Activated T-helper 2 cell treated with anti-CD3 and anti-CD28 coated beads, Interferon-gamma antibody, Interleukin-2, Interleukin-4, amounts not matched to agents 10 μg/mL and 5 μg/mL and 100 μg/mL, durations not matched to agents 14 hours and 24 hours and 36 hours (primary cell): ENCODE measurements at places on chromosomes 3 and 15. TPM values are rescaled to one million over a fixed set of nuclear protein-coding genes. Genes with fewer than 3 reads are reported as not detected.

Gene MEIS2
- not detected in 2 replicates for total RNA-seq

DNA sequence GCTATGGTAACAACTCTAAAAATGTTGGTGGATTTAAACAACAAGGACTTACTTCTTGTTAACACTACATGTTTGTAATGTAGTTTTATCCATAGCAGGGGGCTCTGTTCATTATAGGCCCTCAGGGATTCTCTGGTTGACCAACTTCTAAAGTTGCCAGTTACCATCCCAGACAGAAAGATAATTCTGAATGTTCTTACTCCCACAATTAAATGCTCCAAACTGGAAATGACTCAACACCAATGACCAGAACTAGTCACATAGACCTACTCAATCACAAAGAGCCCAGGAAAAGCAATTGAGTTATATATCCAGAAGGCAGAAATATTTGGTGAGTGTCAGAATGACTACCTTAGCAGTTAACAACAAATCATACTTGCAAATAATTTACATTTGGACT lies 199.3 kb upstream of the UMPS start:
- no peaks in the 10 kb centered on the region for H3K4me1 ChIP-seq
- H3K27ac ChIP-seq = no peak overlapping the region
- H3K36me3 ChIP-seq = no peaks in the 10 kb centered on the region
- H3K27me3 ChIP-seq = peaks cover 9% of the 10 kb centered on the region
- H3K4me3 ChIP-seq = no peak overlapping the region

DNA sequence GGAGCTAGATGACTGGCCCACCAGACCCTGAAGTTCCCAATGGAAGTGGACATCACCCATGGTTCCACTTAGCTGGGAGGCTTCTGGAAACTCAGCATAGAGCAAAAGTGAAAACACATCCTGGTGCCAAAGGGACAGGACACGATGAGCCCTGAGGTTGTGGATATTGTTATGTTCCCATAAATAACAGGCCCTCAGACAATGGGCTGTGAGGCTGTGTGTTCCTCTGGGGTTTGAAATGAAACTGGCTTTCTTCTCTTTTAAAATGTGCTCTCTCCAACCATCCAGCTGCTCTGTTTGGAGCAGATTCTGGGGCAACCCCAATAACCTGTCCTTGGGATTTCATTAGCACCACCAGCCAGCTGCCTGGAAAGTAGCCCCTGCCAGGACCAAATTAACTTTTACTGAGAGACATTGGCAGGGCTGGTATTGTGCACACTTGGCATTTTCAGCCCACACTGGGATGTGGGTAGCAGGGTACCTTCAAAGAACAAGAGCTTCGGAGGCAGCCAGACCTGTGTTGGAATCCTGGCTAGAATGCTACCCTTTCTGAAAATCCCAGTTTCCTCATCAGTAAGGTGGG lies 97.5 kb downstream of the DNAJB8 start:
- peaks cover 6% of the 10 kb centered on the region for H3K4me1 ChIP-seq
- DNase-seq = no peak
- H3K27ac ChIP-seq = no peak overlapping the region
- H3K36me3 ChIP-seq = no peaks in the 10 kb centered on the region

- H3K4me3 ChIP-seq = no peak overlapping the region
- peaks cover 5% of the 10 kb centered on the region for H3K4me1 ChIP-seq
- H3K27ac ChIP-seq = no peak overlapping the region
Measured at GRCh38 chr3:4343258-4343657, 40.1 kb downstream of the SETMAR start.

DNA sequence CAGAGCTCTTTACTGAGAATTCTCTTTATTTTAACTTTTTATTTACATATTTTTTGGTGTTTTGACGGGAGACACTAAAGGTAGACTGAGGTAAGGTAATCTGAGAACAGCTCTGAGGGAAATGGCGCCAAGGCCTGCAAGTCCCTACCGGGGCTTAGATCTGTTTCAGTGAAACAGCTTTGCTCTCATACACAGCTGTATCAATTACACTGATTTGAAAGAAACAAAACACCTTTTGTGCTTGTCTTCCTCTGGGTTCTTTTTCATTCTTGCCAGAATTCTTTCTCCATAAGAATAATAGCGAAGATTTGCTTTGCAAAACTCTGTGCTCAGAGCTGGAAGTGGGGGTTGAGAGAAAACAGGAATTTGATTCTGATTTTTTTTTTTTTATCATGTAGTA lies 79.5 kb upstream of the PEX5L start:
- no peak for DNase-seq
- H3K4me1 ChIP-seq = no peaks in the 10 kb centered on the region
- no peak overlapping the region for H3K27ac ChIP-seq
- H3K27me3 ChIP-seq = no peaks in the 10 kb centered on the region
- H3K4me3 ChIP-seq = no peak overlapping the region

Gene ARHGAP31
- total RNA-seq = 13.2 and 14.0 TPM in 2 replicates

Gene KCNH8
- not detected in 2 replicates for total RNA-seq

- no peaks in the 10 kb centered on the region for H3K36me3 ChIP-seq
- peaks cover 15% of the 10 kb centered on the region for H3K4me1 ChIP-seq
- peak; percentile 52 for DNase-seq
- no peak overlapping the region for H3K27ac ChIP-seq
- H3K27me3 ChIP-seq = no peaks in the 10 kb centered on the region
Measured at GRCh38 chr15:77496715-77497109, 76.0 kb downstream of the HMG20A start.

DNA sequence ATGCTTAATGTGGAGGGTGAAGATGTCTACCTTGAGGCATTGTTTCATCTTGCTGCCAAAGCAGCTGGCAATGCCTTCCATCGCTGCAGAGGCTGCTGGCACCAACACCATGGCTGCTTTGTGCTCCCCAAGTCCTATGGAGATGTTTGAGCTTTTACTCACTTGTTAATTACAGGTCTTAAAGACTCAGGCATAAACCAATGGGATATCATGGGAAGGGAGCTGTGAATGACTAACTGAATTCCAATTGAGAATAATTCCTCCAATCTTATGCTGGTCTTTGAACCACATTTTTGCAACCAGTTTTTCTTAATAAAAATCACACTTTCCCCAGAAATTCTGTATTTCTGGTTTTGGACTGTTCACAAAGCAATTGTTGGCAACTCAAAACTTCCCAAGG lies 762.0 kb downstream of the GBE1 start:
- no peaks in the 10 kb centered on the region for H3K4me1 ChIP-seq
- no peak overlapping the region for H3K27ac ChIP-seq
- H3K36me3 ChIP-seq = no peaks in the 10 kb centered on the region
- no peak for DNase-seq
- H3K27me3 ChIP-seq = no peaks in the 10 kb centered on the region

GRCh38 chr15:88612186-88612796 lies 8.8 kb upstream of the AEN start:
- DNase-seq = no peak
- H3K4me1 ChIP-seq = peaks cover 6% of the 10 kb centered on the region
- H3K4me3 ChIP-seq = no peak overlapping the region
- peaks cover 46% of the 10 kb centered on the region for H3K27me3 ChIP-seq
- H3K27ac ChIP-seq = no peak overlapping the region

DNA sequence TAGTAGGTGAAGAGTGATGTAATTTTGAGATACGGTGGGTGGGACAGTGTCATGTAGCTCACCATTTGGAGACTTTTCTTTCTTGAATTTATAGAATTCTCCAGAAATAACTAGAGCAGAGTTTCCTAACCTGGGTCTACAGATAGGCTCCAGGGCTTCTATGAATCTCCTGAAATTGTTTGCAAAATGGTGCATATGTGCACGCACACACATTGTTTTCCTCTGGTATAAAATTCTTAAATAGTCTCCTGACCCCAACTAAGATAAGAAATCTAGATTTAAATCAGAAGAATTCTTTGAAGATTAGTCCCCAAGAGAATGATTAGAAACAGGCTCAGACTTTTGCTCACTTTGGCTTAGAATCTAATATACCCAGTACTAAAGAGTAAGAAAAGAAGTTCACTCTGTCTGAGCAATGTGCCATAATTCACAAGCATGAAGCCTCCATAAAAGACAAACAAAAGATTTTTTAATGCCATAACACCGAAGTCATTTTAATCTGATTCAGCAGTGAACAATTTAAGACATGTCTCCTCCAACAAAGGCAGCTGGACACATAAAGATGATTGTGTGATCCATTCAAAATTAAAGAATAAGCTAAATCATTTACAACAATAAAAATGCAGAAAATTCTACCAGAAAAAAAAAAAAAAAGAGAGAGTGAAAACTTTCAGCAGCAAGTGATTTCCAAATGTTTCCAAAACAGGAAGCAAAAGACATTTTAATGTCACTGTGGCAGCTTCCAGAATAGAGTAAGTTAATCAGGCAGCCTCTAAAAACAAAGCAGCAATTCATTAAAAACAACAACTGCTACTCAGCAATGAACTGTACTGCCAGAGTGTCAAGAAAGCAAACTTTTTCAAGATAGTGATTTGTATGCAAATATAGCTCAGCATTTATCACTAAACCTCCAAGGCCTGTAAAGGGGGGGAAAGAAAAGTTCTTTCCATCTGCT lies 975.5 kb upstream of the CFAP20DC start:
- peaks cover 65% of the 10 kb centered on the region for H3K4me1 ChIP-seq
- peak overlapping the region; percentile 68 for H3K27ac ChIP-seq
- H3K36me3 ChIP-seq = peaks cover 38% of the 10 kb centered on the region
- H3K4me3 ChIP-seq = no peak overlapping the region
- no peaks in the 10 kb centered on the region for H3K27me3 ChIP-seq
- no peak for DNase-seq

GRCh38 chr3:12356175-12356574 lies 67.3 kb downstream of the PPARG start:
- H3K27me3 ChIP-seq = peaks cover 14% of the 10 kb centered on the region
- H3K36me3 ChIP-seq = peaks cover 3% of the 10 kb centered on the region
- DNase-seq = no peak
- no peak overlapping the region for H3K4me3 ChIP-seq
- no peak overlapping the region for H3K27ac ChIP-seq
- peaks cover 18% of the 10 kb centered on the region for H3K4me1 ChIP-seq

Gene PLA2G4E
- total RNA-seq = not detected in 2 replicates

Gene FBXW12
- 0.14 TPM in 1 of 2 replicates, not detected in the other for total RNA-seq

- H3K4me3 ChIP-seq = no peak overlapping the region
- H3K36me3 ChIP-seq = no peaks in the 10 kb centered on the region
Measured at GRCh38 chr15:47803767-47804166, 86.5 kb downstream of the SEMA6D start.

Gene TRIM42
- total RNA-seq = not detected in 2 replicates

Gene SHF
- 16.3 and 16.4 TPM in 2 replicates for total RNA-seq

GRCh38 chr3:56725175-56725574 lies 42.1 kb upstream of the TASOR start:
- H3K4me1 ChIP-seq = peaks cover 36% of the 10 kb centered on the region
- peaks cover 81% of the 10 kb centered on the region for H3K36me3 ChIP-seq
- H3K27me3 ChIP-seq = no peaks in the 10 kb centered on the region
- H3K4me3 ChIP-seq = peak overlapping the region; percentile 69
- peak overlapping the region; percentile 84 for H3K27ac ChIP-seq

Gene KLHDC8B
- total RNA-seq = 2.5 and 2.6 TPM in 2 replicates

Gene ADIPOQ
- total RNA-seq = not detected in 2 replicates

DNA sequence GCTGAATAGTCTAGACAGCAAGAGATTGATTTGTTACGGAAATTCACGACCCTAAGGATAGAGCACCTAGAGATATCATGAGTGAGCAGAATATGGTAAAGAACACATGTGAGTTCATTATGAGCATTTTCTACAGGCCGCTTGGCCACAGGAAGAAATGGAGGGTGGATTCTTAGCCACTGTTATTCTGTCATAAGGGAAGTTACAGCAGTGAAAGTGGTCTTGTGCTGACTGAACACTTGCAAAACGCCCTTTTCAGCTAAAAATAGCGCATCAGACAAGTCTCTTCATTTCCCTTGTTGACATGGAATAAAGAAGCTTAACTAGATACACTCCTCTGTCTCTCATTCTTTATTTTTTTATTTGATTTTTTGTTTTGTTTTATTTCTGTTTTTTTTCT lies 19.8 kb downstream of the DGKG start:
- no peaks in the 10 kb centered on the region for H3K4me1 ChIP-seq
- H3K27ac ChIP-seq = no peak overlapping the region
- no peak for DNase-seq
- H3K27me3 ChIP-seq = peaks cover 21% of the 10 kb centered on the region

GRCh38 chr3:73813291-73813690 lies 188.6 kb upstream of the PDZRN3 start:
- DNase-seq = no peak
- no peaks in the 10 kb centered on the region for H3K4me1 ChIP-seq
- no peaks in the 10 kb centered on the region for H3K36me3 ChIP-seq
- H3K4me3 ChIP-seq = no peak overlapping the region

DNA sequence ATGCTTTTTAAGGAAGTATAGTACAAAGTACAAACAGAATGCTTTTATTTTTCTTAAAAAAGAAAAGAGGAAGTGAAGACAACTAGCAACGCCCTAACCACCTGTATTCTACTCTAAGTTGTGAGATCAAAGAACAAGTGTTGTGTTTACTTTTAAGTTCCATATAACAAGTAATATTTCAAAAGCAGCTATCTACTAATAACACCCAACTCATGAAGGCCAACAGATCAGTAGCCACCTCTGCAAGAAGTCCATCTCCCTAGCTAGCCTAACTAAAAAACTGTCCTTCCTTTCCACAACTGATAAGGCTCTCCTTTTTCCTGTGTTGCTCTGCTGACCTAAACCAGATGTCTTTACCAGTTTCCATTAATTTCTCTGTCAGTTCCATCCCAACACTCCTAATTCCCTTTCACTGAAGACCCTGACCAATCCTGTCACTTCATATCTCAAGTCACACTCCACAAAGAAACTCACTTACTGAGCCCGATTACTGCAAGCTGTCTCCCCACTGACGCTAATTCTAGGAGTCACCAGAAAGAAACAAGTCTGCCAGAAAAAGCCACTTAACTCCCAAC lies 26.9 kb downstream of the PHC3 start:
- peaks cover 52% of the 10 kb centered on the region for H3K36me3 ChIP-seq
- H3K27ac ChIP-seq = peak overlapping the region; percentile 53
- H3K27me3 ChIP-seq = no peaks in the 10 kb centered on the region
- H3K4me1 ChIP-seq = peaks cover 24% of the 10 kb centered on the region
- H3K4me3 ChIP-seq = peak overlapping the region; percentile 27

DNA sequence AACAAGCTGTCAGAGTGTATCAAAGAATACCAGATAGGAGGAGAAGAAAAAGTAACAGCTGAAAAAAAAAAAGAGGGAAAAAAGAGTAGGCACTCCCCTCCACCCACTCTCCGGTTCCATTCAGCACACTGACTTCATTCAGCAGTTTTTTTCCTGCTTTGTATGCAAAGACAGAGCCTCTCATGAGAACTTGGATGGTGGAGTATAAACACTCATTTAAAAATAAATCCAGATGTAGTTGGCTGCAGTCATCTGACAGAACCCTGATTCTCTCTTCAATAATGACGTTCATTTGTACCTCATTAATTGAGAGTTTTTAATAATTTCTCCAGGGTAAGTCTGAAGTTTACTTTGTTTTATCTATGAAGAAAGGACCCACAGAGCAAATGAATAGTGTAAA lies 81.0 kb downstream of the TMEM108 start:
- no peak for DNase-seq
- no peaks in the 10 kb centered on the region for H3K4me1 ChIP-seq
- no peak overlapping the region for H3K4me3 ChIP-seq
- H3K27ac ChIP-seq = no peak overlapping the region
- H3K36me3 ChIP-seq = no peaks in the 10 kb centered on the region
